NCI-H1417 treated with DMSO at 0.1 percent for 48 hours (cell line): ENCODE measurements at places on chromosomes 5 and 9.

DNA sequence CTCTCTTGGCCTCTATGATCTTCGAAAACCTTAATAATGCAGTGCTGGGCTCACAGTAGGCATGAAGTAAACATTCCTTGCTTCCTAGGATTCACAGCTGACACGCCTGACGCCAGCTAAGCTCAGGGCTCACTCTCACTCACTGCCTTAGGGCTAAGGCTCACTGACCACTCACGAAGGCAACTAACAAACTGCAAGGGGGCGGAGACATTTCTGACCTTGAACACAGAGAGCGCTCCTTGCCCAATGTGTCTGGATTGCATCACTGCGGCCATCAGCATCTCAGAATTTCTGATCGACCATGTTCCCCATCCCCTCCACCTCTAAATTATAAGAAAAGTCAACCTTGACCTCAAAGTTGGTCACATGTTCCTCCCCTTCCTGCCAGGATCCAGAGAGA, 372.6 kb downstream of the EBF1 start:
- DNase-seq, result no peak

- DNase-seq, result no peak
These were observed 2.2 kb upstream of the CIZ1 start for GRCh38 chr9:128193469-128194096.

DNA sequence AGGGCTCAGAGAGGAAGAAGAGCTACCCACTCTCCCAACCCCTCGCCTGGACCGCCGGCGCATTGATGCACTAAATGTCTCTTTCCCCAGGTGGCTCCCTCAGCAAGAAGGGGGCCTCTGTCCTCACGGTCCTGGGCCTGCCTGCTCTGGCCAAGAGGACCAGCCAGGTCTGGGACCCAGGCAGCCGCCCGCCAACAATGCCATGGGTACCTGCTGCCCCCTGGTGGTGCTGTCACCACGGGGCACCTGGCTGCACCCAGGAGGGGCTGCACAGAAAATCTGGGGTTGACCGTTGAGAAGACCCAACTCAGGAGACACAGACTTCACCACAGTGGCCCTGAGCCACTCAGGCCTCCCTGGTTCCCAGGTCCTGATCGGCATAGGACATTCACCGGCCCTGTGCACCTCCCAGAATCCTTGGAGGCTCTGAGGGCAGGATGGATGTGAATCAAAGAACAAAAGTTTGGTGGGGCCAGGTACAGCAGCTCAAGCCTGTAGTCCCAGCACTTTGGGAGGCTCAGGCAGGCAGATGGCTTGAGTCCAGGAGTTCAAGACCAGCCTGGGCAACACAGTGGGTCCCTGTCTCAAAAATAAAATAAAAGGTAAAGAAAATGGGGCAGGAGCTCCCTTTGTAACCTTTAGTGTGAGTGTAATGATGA, 2.4 kb upstream of the VAV2 start:
- DNase-seq, result no peak

DNA sequence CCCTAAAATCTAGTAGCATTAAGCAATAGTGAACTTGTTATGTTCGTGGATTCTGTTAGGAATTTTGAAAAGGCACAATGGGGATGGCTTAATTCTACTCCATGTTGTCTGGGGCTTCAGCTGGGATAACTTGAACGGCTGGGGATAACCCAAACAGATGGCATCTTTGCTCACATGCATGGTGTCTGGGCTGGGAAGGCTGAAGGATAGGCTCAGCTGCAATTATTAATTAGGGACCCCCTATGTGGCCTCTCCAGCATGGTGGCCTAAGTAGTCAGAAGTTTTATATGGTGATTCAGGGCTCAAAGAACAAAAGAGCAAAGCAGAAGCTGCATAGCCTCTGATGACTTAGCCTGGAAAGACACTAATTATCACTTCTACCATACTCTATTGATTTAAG, 551.1 kb downstream of the PSAT1 start:
- DNase-seq, result no peak

DNA sequence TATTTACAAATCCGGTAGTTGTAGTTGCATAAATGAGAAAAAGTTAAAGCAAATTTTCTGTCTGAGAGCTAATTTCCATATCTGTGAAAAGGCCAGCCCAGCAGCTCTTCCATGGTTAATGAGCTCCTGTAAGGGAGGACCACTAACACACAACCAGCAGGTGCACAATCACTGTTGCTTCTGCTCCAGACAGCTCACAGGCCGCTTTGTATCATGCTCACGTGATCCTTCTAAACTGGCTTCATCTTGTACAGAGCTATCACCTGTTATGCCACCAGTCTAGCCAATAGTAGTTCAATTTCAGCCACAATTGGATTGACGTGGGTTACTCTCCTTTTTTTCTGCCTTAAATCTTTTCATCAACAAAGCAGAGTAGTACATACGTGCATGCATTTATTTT, 38.3 kb upstream of the FBXL17 start:
- no peak for DNase-seq

DNA sequence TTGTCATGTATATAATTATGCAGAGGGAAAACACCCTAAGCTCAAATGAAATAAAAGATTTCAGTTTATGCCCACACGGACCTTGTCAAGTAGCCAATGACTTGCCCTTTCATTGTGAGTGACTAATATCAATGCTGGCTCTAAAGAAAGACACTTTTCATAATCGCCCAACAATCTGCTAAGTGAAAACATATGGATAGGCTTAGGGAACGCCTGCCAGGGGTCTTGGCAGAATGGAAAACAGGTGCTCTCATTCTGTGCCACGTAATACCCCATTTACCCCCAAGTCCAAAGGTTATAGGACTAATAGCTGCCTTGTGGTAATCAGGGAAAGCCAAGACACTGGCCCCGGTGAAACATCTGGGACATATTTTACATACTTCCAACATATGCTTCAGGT, 157.7 kb downstream of the SLF1 start:
- DNase-seq, result no peak

DNA sequence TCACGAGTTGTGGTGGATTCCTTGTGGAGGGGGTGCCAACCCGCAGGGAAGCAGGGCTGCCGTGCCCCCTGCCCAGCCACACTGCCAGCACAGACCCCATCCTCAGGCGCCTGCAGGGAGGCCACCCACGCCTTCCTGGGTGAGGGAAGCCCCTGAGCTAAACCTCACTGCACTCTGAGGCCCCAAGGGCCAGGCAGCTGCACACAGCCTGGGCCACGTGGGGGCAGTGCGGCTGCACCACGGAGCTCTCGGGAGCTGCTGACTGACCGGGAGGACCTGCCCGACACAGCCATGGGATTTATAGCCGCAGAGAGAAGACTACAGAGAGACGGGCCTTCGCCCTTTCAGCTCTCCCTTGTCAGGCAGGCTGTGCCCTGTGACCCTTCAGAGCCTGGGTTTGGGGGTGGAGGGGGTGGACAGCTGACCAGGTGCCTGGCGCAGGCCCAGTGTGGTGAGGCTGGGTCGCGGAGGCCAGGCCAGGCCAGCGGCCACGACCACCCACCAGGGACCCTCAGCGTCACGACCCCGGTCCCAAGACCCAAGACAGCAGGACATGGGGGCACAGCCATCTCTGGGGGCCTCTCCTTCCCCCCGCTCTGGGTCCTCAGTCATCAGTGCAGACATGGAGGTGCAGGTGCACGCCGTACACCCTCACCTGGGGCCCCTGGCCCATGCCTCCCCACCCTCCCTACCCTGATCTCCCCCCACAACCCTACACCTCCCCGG, 4.3 kb upstream of the AHRR start:
- no peak for DNase-seq

GRCh38 chr9:29740518-29740917, 2167.2 kb upstream of the C9orf72 start:
- DNase-seq, result no peak

DNA sequence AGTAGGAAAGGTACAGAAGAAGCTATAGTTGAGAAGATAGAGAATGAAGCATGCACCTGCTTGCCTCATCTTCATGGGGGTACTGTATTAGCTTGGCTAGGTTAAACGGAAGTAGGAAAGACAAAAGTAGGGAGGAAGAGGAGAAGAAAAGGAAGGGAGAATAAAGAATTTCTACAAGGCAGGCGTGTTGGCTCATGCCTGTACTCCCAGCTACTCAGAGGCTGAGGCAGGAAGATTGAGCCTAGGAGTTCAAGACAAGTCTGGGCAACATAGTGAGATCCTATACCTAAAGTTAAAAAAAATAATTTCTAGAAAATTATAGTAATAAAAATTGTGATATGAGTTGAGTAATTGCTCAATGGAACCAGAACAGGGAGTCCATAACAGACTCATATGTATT, 61.9 kb downstream of the APTX start:
- DNase-seq, result no peak

GRCh38 chr5:157204765-157205164, 24.1 kb downstream of the ITK start:
- no peak for DNase-seq

DNA sequence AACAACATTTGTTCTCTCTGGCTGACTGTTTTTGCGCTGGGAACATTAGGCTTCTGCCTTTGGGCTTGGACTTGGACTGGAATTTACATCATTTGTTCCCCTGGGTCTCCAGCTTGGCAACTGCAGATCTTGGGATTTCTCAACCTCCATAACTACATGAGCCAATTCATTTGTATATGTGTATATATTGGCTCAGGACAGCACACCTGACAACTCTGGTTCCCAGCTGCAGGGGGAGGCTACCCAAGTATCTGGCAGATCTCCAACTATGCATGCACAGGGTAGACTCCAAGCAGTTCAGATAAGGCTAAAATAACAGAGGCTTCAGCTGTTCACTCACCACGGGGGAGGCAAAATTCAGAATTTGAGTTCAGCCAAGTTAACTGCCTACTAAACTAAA, 31.6 kb upstream of the F2RL1 start:
- no peak for DNase-seq
